ENCODE measurements at places on chromosomes 4 and X. TPM values are rescaled to one million over a fixed set of nuclear protein-coding genes. Genes with fewer than 3 reads are reported as not detected.

DNA sequence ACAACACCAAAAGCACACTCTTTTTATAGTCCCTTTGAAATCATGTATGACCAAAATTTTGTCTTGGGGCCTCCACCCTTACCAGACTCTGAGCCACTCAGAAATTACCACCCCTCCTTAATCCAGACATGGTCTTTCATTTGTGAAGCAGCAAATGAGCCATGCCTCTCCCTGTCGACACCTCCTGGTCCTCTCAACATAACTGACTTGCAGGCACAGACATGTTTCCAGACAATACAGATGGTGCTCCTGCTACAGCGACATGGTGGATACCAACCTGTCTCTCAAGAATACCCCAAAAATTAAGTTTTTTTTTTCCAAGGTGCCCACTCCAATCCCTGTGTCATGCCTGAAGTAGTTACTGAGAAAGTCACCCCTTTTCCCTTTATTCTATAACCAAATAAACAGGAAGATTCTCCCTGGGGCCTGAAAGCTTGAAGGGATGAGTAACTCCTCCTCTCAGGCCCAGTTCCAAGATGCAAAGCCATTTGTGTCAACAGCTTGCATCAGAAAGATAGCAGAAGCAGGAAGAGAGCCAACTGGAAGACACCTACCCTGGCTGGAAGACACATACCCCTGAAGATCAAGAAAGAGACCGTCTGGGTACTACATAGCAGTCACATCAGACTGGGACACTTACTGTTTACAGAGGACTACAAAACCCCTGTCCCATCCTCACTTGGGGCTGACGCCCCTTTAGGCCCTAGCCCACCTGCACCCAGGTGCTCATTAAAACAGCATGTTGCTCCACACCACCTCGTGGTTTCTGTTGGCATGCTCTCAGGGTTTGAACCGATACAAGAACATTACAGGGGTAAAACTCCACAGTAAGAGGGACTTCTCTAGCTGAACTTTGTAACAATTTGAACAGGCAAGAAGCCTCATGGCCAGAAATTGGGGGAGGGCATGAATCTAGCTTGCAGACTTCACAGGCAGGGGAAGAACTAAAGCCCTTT is 5.5 kb upstream of the UGT2B17 start:
- DNase-seq: no peak

MAGEA6 gene
- polyA plus RNA-seq: not detected

- no peak for DNase-seq
These were observed 39.9 kb upstream of the HMX1 start for GRCh38 chr4:8911316-8912088.

- peak; percentile 86 for DNase-seq
These were observed 174.4 kb upstream of the ATP6AP2 start for GRCh38 chrX:40406330-40406859.

ARR3 gene
- 0.60 TPM for polyA plus RNA-seq

FAM149A gene
- polyA plus RNA-seq: 8.0 TPM

FAM9B gene
- not detected for polyA plus RNA-seq

DNA sequence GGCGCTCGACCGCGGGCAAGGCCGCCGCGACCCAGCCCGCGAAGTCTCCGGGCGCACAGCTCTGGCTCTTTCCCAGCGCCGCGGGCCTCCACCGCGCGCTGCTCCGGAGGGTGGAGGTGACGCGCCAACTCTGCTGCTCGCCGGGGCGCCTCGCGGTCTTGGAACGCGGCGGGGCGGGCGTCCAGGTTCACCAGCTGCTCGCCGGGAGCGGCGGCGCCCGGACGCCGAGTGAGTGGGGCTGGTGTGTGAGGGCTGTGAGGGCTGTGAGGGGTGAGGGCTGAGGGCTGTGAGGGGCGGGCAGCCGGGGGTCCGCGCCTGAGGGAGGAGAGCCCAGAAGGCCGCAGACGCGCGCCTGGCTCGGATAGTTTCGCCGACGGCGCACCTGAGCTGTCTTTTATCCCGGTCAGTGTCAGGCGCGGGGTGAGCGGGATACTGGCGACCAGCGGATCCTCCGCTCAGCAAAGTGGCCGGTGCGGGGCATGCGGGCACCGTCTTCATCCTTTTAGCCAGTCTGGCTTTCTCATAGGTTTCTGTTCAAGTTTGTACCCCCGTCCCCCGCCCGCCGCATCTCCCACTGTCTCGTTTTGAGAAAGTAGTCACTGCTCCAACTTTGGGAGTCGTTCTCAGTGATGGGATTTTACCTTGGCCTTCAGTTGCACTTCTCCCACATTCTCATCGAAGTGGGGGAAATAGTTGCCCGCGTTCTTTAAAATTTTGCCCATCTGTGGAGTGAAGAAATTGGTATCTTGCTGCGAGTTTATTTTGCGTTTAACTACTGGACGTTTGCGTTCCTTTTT is 586 bp downstream of the HERC5 start:
- peak; percentile 44 for DNase-seq

- DNase-seq: no peak
These were observed 93.1 kb upstream of the TEX13A start for GRCh38 chrX:105313596-105313995.

NLGN4X gene
- 2.8 TPM for polyA plus RNA-seq

- peak; percentile 43 for DNase-seq
These were observed 13.9 kb downstream of the SCARB2 start for GRCh38 chr4:76199664-76200211.

Data from muscle of leg (tissue), 16 donors.